Fibroblast of the aortic adventitia (primary cell): ENCODE measurements at places on chromosomes 2 and 18.

GRCh38 chr2:44752761-44753160 lies 188.7 kb upstream of the SIX3 start:
- DNase-seq: no peak

DNA sequence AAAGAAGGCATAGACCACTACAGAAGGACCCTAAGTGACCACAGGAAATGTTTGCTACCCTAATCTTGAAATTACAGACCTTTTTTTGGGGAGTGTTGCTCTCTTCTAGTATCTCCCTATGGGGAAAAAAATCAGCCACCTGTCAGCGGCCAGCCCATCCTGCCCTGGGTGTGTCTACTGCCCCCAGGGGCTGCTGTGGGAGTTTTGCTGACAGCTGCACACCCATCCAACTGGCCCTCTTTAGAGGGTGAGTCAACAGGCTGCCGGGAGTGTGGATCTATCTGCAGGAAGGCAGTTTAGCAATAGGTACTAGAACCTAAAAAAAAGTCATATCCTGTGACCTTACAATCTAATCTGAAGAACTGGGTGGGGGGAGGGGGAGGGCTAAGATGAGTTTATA lies 796 bp upstream of the DYSF start:
- DNase-seq: peak; percentile 27

DNA sequence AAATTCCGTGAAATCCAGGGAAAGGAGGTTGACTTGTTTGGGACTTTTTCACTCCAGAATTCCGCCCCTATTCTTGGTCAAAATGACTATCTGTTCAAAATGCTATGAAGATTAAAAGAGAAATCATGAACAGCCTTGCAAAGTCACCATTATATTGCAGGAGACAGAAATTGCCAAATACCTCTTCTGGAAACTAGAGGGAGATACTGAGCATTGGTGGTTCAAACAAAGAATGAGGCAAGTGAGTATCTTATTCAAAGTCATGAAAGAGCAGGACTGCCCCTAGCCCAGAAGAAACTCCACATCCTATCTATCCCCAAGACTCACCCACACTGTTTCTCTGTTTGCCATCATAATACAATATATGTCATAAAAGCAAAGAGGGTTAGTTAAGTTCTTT lies 862.3 kb upstream of the POU3F3 start:
- no peak for DNase-seq

DNA sequence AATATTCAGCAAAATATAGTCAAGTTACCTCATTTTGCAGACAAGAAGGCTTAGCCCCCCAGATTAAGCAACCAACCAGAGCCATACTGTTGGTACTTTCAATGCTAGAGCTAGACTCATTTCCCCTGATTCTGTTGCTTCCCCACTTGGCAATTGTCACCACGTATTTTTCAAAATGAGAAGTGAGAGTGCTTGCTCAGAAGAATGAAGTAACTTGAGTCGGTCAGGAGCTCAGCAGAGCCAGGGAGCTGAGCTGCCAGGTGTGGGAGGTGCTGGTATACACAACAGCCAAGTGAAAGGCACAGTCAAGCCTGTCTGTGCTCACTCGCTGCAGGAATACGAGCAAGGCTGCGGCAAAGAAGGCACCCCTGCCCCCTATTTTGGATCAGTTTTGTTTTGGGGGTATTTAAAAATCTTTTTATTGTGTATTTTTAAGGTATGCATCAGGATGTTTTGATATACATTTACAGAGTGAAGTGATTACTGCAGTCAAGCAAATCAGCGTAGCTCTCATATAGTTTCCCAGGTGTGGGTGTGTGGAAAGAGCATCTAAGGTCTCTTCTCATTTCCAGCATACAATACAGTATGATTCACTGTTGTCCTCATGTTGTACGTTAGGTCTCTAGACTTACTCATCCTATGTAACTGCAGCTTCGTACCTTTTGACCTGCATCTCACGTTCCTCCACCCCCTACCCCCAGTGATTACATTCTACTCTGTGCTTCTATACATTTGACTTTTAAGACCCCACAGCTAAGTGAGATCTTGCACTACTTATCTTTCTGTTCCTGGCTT lies 62.4 kb downstream of the MRPS9 start:
- DNase-seq: no peak

GRCh38 chr18:55076643-55077218 lies 117.5 kb upstream of the CCDC68 start:
- DNase-seq: no peak

DNA sequence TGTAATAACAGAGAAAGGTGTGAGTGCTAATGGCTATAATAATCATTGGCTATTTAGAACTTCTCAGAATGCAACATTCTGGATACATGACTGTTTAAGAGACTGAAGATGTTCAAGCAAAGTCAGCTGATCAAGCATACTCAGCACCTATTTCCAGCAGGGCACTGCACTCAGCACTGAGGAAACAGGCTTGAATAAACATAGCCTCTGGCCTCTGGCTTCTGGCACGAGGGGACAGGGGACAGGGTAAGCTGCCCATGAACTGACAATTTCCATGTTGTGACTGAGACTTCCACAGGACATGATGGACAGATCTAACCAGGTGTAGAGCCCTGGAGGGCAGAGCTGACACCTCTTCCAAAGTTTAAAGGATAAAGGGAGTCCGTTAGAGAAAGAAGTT lies 1.3 kb downstream of the MARCO start:
- DNase-seq: no peak

DNA sequence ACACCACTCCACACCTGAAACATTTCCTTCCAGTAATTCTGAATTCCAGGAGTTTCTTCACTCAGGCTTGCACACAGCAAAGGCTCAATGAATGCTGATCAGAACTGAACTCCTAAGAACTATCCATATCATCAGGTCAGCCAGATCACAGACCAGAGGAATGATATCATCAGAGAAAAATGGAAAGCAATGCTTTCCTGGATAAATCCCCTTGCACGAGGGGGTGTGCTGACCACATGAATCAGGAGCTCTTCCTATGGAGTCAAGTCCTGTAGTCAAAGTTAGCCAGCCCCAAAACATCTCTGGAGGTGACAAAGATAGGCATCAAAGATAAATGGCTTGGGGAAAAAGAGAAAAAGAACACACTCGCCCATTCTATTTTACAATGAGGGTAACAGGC lies 83.8 kb upstream of the ACVR2A start:
- no peak for DNase-seq

- no peak for DNase-seq
These were observed 32.3 kb downstream of the ADI1 start for GRCh38 chr2:3487028-3487425.

- no peak for DNase-seq
These were observed 201.3 kb upstream of the NT5C1B start for GRCh38 chr2:18790509-18791171.

DNA sequence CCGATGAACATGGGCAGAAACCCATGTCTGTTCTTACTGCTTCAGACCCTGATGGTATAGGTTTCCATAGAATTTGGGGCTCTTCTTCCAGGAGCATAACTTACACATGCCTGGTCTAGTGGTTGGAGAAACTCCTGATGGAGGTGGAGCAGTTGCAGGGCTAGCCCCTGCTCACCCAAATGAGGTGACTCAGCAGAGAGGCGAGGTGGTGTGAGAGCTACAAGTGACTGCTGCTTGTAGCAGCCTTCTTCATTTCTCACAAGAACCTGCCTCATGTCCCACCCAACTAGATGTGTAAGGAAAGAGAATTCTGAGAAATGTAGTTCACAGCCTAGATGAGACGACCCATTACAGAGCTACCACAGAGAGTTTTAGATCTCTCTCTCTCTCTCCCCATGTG lies 105.3 kb downstream of the ZNF407 start:
- DNase-seq: no peak

GRCh38 chr2:231193216-231193615 lies 5.2 kb upstream of the ARMC9 start:
- DNase-seq: no peak

DNA sequence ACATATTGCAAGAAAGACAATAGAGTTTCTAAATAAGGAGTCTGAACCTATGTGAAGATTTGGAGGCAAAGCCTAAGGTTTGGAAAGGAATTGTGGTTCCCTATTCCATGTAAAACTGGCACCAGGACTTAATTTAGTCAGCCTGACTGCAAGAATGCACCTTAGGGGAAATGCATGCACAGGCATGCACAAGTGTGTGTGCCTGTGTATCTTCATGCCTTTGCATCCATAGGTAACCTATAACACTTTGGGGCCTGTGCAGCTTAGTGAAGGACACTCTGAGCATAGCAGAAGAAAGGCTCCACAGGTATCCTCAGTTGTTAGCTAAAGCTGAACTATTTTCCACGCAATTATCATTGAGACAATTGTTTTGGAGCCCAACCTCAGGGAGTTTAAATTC lies 73.4 kb downstream of the RPRM start:
- DNase-seq: no peak
